ENCODE measurements at places on chromosomes 2 and 18. TPM values are rescaled to one million over a fixed set of nuclear protein-coding genes. Genes with fewer than 3 reads are reported as not detected.

GRCh38 chr18:75121266-75121665 is 87.7 kb downstream of the PTGR3 start:
- no peak for DNase-seq

GRCh38 chr2:2244508-2244907 is 86.6 kb downstream of the MYT1L start:
- DNase-seq = no peak

DNA sequence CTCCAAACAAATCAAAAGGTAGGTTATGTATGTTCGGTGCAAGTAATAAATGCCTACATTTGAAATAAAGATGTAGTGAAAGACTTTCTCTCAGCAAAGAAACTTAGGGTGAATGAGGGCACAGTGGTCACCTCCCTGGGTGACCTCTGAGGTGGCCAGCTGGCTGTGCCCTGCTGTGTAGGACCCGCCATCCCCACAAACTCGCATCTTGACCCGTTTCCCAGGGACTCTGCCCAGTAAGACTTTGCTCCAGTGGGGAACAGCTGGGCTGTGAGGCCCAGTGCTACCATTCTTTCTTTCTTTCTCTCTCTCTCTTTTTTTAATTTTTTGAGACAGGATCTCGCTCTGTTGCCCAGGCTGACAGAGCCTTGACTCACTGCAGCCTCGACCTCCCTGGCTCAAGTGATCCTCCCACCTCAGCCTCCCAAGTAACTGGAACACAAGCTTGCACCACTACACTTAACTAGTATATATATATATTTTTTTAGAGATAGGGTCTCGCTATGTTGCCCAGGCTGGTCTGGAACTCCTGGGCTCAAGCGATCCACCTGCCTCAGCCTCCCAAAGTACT is 8.2 kb upstream of the GAREM2 start:
- no peak for DNase-seq

DNA sequence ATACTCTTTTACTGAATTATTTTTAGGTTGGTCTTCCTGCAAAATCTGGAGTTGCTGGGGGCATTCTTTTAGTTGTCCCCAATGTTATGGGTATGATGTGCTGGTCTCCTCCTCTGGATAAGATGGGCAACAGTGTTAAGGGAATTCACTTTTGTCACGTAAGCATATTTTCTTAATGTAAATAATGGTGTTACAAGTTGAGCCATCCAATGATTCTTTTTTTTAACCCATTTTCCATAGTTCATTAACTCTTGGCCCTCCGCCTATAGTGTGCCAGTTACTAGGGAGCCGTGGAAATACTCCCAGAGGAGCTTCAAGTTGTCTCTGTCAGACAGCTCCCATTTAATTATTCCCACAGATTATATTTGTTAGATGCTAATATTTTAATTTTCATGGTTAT is 49.8 kb downstream of the GLS start:
- DNase-seq = no peak

DNA sequence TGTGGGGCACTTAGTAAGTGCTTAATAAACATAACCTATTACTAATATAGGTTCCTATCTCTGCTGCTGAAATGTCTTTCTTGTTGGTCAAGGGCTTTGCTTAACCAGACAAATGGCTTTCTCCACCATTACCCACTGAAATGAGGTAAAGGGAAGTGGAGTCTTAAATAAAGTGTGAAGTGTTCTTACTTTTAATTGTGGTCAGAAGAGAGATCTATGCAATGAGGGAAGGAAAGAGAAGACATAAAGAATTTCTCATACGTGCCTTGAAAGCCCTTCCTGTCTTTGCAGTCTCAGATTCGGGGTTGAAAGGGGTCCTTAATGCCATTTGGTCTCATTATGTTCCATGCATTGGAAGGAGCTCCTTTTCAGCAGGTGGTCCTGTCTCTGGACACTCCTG is 6.9 kb upstream of the CXCR4 start:
- DNase-seq = no peak

DNA sequence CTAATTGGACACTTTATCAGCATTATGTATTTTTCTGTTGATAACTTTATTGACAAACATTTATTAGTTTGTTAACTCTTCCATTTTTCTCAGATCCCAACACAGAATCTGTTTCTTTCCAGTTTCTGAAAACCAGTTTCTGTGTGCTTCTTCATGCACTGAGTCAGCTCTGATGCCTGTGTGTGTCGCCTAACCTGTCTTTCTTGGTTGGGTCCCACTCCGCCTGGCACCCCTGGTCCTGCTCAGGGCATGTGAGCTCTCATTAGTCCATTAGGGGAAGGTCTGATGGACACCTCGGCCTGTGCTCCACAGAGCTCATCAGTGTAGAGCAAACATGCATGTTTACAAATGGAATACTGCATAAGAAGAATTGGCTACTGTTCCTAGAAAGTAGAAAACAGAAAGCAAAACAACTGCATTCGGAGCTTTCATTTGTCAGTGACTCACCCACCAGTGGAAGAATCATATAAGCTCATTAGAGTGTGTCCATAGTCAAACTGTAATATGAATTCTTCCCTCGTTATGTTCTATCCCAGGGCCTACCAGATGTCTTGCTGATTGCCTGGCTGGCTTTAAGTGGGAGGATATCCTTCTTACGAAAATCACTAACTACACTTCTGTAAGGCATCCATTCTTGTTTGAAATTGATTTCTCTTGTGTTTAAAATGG is 137.7 kb downstream of the SNTG2 start:
- no peak for DNase-seq

DNA sequence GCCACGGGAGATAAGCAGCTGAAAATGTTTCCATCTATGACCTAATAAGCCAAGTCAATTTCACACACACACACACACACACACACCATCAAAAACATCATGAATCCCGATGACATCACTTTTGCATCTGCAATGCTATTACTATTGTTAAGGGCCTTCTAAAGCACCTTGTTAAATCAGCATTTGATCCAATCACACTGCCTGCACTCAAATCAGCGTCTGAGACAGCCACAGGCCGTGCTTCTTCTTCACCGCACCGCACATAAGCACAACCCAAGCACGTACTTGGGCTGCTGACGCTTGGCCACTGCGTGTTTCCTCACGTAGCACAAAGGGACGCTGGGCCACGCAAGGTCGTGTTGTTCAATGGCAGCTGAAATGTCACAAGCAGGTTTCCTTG is 15.8 kb upstream of the MTCL1 start:
- DNase-seq = no peak

DNA sequence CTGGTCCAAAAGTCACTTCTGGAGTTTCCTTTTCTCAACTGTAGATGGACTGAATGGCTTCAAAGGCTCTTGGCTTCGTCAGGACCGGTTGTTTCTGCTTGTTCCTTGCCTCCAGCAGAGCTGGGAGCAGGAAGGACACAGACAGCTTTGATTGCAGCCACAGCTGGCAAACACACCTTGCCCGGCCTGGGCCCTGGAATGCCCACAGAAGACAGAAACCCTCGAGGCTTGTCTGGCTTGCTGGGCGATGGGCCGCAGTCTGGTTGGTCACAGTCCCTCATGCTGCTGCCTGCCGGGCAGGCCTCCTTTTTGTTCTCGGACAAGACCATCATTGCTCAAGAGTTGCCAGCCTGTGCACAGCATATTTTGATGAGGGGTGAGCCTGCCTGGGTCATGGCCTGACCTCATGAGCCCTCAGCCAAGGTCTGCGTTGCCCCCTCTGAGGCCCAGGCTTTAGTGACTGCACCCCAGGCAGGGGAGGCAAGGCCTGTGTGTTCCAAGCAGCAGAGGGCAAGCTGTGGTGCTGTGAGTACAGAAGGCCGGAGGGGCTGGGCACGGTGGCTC is 37.8 kb downstream of the ATP6V1C2 start:
- no peak for DNase-seq

DNA sequence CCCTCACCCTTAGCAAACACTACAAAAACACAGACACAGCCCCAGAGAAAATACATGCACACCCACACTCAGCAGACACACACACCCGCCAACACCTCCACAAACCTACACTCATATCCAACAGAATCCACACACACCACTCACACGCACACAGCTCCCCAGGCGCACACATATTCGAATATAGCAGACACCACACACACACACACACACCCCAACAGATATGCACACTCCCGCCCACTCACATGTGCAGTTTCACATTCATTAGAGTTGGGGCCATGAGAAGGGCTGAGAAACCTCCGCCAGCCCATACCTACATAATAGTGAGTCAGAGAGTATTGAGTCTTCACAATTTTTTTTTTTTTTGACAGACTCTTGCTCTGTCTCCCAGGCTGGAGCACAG is 29.4 kb upstream of the NOTO start:
- DNase-seq = no peak

GRCh38 chr2:239401881-239402233 is 1.0 kb upstream of the HDAC4 start:
- DNase-seq = no peak

DNA sequence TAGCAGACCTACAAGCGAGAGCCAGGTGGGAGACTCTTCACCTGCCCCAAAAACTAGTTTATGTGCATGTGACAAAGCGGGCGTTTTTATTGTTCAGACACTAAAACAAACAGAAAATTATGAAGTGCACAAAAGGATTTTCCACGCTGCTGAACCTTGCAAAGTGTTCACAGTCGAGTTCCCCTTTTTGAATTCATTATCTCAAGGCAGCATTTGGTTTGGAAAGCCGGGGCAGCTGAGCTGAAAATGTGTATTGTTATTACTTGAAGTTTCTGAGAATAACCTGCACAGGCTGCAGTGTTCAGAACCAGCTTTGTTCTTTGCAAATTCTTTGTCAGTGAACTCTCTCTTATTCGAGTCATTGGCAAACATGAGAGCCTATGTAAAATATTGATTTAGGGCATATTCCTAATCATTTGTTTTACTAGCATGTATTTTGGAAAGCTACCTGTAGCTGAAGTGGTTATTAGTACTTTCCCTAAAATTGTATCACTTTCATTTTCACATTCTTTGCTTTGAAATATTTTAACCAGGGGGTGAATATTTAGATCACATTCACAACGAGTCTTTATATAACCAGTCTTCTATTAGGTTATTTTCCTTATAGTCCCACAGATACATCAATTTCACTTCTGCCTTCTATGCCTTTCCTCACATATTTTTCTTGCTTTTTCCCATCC is 59.5 kb downstream of the LRRTM1 start:
- DNase-seq = no peak

The PKP4 gene
- 49.1 TPM for total RNA-seq

The SLC4A5 gene
- 2.2 TPM for total RNA-seq

The TRIM43B gene
- total RNA-seq = not detected

The FAM161A gene
- total RNA-seq = 4.6 TPM

The TNFAIP6 gene
- 6.9 TPM for total RNA-seq

The GRP gene
- not detected for total RNA-seq

Data from thoracic aorta (tissue), 2 donors.